ENCODE measurements at places on chromosomes 2 and 18. TPM values are rescaled to one million over a fixed set of nuclear protein-coding genes. Genes with fewer than 3 reads are reported as not detected.

GRCh38 chr18:10111191-10111590 is 197.4 kb downstream of the VAPA start:
- DNase-seq = no peak

GRCh38 chr2:215505044-215505786 is 69.3 kb upstream of the FN1 start:
- no peak for DNase-seq

DNA sequence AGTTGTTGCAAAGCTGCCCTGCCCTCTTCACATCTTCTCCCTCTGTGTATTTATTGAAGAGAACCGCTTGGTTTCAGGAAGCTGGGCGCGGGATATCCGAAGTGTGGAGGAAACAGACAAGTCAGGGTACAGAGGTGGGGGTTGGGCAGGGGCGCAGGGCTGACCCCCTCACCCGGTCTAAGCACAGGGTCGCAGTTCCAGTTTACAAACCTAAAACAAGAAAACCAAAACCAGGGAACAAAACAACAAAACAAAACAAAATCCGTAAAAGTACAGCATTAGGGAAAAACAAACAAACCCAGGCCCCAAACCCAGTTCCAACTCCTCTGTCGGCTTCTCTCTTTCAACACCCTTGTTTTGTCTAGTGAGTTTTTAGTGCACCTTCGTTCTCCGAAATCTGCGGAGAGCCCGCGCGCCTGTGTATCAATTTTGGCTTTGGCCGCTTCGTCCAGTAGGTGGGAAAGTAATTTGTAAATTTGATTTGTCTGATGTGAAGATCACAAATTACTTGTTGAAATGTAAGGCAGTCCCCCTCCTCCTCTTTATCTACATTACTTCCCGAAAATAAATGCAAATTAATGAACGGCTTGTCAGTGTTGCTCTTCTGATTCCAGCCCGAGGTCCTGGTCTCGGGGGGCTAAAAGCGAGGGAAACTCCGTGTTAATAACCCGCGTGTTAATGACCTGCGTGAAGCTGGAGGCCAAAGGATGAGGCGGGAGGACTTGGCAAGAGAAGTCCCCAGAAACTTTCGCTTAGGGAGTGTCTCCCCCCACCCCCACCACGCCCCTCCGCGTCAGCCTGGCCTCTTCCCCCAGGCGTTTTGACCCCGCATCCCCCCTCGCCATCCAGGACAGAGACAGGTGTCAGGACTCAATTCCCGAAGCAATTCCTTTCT is 6.9 kb downstream of the OTX1 start:
- no peak for DNase-seq

DNA sequence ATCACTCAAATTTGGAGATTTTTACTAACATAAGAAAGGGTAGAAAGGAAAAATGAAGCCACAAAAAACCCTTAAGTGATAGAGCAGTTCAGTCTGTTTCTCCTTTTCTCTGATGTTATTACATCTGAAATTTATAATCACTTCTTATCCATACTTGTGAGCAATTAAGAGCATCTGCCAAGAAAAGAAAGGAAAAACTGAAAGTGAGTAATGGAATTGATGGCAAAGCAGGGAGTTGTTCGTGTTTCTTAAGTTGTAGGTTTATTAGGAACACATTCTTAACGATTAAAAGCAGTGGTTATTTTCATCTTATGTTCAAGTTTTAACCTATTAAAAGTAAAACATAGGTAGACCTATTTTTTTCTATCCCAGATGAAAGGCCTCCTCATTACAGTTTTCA is 277.7 kb downstream of the RND3 start:
- DNase-seq = no peak

- DNase-seq = no peak
Observed at GRCh38 chr2:232230560-232230959, 148.0 kb upstream of the ALPP start.

DNA sequence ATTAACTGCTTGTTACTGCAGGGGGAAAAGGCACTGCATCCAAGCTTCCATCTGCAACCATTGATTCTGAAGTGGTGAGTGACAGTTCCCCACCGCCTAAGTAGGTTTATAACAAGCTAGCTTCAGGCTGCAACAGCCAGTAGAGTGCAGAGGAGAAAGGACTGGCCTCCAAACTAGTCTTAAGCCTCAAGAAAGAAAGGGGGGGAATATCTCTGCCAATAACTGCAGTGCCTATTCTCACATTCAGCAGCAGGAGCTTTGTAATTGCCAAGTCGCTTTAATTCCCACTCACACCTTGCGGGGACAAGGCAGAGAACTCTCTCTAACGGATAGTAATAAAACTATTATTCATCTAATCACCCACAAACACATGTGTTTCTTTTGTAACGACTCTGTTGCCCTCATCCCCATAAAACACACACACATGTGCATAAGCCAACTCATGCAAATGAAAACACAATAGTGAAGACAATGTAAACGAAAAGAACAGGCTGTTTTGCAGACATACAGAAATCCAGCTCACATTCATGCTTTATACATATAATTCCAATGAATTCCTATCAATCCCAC is 1963.3 kb upstream of the PIK3C3 start:
- DNase-seq = no peak

DNA sequence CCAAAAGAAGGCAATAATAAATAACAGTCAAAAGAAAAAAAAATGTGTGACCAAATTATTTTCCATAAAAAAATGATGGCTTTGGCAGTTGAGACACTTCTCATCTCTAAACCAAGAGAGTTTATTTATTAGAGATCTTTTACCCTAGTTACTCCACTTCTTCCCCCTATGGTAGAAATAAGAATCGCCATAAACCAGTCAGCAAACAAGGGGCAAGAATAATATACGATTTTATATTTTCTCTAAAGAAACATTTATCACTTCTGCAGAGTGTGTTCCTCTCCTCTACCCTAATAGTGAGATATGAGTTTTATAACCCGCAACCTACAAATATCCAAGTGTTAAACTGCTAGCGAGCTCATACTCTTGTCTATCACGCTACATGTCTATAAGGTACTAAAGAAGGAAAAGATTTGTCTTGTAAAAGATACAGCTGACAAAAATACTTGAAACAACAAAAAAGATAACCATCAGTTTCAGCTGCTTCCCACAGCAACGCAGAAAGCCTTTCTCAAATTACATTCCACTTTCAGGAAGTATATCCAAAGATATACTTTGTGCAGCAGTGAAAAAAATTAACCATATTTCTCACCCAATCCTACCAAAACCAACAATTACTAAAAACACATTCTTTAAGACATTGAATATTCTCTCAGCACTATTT is 2.3 kb downstream of the RNF103 start:
- no peak for DNase-seq

GRCh38 chr18:23307567-23308295 is 145.4 kb upstream of the RIOK3 start:
- no peak for DNase-seq

DNA sequence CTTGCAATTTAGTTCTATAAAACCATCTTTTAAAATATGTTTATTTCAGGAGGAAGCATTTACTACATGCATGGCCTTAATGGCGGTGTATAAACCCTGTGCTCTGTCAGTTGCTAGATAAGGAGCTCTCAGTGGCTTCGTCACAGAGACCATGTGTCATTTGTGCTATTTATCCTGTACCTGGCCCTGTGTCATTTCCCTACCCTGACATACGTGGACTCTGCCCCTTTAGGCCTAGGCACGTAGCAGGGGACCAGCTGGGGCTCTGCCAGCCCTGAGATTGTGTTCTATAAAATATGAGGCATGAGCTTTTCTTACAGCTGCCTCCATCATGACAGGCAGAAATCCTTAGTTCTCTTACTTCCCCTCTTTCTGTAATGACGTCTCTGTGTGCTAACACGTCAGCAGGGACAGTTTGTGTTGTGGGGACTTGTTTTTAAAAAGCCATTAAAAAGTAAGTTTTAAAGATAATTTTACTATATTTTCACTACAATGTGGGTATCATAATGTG is 88.0 kb downstream of the ITGB1BP1 start:
- DNase-seq = no peak

DNA sequence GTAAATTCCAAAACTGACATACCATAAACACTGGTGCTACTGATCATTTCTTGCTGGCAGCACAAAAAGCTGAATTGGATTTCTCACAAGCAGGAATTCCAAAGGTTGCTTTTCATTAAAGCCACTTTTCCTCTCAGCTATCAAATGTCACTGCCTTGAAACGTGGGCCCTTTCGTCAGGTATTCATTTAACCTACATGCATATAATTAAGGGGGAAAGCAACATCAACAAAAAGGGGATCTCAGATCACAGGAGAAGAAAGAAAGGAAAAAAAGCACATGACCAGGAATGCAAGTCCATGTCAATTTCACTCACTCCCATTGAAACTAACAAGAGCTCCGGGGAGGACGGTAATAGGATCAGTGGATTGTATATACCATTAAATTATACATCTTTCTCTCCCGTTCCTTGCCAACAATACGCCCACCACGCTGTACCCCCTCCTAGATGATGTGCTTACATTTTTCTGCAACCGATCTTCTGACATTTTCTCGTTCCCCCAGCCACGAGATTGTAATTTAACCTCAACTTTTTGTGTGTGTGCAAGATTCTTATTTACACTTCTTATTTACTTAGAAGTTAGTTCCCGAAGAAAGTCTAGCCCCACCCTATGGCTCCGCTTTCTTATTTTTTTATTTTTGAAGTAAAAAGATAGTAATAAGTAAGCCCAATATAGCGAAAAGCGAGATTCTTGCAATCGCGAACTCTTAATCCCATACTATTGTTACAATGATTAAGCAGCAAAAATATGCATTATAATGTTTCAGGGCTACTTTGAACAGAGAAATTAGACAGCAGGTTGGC is 725 bp downstream of the FIGN start:
- DNase-seq = no peak

GRCh38 chr2:127173057-127173456 is 47.0 kb downstream of the CYP27C1 start:
- DNase-seq = no peak

DNA sequence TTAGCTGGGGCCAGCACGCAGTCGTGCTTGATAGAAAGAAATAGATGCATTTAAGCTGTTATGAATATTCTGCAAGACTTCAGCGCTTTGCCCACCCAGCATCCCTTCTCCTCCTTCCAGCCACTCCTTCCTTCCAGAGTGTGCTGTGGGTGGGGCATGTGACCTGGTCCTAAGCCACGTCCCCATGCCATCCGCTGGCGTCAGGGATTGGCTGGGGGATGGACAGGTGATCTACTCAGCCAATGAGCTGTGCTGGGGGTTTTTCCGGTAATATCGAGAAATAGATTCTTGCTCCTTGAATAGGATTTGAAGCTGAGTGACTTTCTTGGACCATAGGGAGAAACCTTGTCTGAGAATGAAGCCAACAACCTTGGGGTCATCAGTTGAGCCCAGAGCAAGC is 4.8 kb upstream of the ZAP70 start:
- no peak for DNase-seq

DNA sequence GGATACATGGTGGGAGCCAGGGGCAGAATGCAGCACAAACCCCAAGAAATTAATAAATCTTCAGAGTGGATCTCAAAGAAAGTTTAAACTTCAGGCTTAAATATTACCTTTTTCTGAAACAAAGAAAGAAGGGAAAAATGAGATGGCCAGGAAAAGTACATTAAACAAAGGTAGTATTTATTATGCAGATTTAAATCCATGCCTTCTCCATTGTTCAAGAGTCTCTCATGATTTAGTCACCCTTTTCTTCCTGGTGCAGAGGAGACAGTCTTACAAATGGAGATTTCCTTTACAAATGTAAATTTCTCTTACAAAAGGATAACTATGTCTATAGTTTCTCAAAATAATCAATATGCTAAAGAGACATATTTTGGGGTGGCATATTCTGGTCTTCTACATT is 33.4 kb upstream of the PPM1B start:
- no peak for DNase-seq

- DNase-seq = no peak
Observed at GRCh38 chr18:79775441-79776221, 22.1 kb upstream of the KCNG2 start.

- no peak for DNase-seq
Observed at GRCh38 chr2:239204876-239205468, 195.8 kb downstream of the HDAC4 start.

- no peak for DNase-seq
Observed at GRCh38 chr18:21057112-21057511, 54.5 kb downstream of the ROCK1 start.

DNA sequence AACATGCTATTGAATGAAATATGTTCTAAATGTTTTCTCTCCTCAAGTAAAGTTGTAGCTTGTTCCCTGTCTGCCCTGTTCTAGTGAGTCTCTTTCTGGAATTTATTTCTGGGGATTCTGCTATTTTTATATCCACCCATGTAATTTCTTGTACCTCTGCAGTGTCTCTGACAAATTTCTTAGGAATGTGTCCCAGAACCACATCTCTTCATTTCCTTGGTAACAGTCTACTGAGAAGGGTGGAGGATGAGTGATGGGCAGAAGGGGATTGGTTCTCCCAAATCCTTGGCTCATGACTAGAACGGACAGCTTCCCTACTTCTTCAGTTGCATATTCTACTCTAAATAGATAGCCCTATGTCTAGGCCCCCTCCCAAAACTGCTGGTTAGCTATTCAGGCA is 490.6 kb upstream of the LINC00305 start:
- DNase-seq = no peak

- DNase-seq = peak; percentile 69
Observed at GRCh38 chr18:46424898-46425297, 232.1 kb downstream of the LOXHD1 start.

DNA sequence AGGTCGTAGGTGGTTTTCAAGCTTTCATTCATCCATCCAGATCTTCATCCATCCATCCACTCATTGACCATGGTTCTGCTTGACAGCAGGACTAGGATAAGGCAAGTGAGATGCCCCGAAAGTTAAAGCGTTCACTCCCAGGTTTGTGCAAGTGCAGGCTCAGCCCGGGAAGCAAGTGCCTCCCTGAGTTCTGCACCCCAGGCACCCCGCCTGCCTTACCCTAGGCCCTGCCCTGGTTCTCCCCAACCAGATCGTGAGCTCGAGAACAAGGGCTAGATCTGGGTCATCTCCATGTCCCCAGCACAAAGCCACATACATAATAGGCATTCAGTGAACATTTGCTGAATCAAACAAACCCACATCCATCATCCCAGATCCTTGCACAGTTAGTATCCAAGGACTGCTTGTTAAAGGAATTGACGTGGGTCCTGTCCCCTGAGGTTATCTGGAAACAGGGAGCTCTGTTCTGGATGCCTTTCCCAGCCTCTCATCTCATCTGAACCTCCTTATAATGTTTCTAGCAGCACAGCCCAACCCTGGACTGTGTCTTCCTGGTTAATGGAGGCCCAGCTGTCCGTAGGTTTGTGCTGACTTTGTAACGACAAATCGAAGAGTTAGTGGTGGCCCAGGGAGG is 116.1 kb upstream of the GPC1 start:
- DNase-seq = no peak

DNA sequence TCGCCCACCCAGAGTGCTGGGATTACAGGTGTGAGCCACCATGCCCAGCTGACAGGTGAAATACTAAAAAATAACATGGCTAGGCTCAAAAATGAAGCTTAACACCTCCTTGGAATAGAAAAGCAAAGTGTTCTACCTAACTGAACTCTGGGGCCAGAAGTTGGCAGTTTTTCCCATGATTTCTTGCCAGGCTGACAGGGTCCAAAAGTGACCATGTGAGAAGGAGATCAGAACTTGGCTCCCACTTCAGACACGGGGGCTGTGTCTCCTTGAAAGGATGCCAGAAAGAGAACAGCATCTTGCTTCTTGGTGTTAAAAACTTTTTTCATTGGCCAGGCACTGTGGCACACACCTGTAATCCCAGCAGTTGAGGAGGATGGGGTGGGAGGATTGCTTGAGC is 47.0 kb downstream of the BMPR2 start:
- no peak for DNase-seq

SPP2 gene
- not detected for total RNA-seq

NEB gene
- 7.3 TPM for total RNA-seq

KCNG3 gene
- 4.1 TPM for total RNA-seq

OR6B2 gene
- not detected for total RNA-seq
